ENCODE measurements at places on chromosomes 2 and 18.

- no peak for DNase-seq
Observed at GRCh38 chr2:32825291-32825712, 121.5 kb upstream of the LTBP1 start.

DNA sequence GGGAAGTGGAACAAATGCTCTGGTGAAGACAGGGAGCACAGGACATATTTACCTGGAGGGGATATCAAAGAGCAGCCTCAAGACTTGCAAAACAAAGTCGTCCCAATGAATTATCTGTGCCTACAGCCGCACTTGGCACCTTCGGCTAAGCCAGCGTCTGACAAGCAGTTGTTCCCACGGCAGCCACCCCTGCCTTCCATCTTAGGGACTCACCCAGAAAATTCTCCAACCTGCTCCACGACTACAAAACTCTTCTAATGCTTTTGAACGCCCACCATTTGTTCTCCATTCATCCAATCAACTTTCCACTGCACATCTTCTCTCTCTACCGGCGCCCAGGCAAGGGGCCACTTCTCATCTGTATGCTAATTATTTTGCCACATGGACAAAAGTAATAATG is 7.0 kb downstream of the MYT1L start:
- no peak for DNase-seq

GRCh38 chr2:77831898-77832297 is 309.7 kb upstream of the LRRTM4 start:
- DNase-seq: no peak

GRCh38 chr2:65527451-65528240 is 95.2 kb upstream of the SPRED2 start:
- DNase-seq: no peak

GRCh38 chr2:12081481-12082210 is 335.2 kb downstream of the LPIN1 start:
- no peak for DNase-seq

DNA sequence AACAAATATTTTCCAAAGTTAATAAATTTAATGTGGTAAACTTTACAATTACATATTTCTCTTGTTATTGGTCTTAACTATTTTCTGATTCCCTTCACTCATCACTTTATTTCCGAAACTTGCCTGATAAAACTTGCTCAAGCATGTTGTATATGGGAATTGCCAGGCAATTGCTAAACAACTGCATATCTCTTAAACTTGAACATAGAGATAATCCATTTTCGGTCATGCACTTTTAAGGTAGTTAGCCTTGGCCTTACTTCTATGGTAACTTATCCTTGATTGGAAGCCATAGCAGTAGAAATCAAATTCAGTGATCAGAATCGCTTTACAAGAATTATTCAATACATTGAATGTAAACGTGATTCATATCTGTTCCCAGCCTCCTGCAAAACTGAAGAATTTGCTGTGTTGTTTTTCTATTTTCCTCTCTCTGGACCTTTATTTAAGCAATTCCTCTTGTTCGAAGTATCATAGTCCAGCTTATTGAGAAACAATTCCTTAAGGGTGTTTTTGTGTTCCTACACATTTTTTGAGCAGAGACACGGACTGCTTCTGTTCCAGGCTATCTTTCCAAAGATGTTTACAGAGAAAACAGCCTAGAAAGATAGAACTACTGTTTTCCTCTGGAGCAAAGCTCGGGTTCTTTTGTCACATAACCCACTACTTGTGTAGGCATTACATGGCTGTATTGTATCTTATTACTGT is 674.3 kb downstream of the IRS1 start:
- DNase-seq: no peak

- DNase-seq: no peak
Observed at GRCh38 chr18:65748321-65748720, 2.5 kb upstream of the CDH7 start.

DNA sequence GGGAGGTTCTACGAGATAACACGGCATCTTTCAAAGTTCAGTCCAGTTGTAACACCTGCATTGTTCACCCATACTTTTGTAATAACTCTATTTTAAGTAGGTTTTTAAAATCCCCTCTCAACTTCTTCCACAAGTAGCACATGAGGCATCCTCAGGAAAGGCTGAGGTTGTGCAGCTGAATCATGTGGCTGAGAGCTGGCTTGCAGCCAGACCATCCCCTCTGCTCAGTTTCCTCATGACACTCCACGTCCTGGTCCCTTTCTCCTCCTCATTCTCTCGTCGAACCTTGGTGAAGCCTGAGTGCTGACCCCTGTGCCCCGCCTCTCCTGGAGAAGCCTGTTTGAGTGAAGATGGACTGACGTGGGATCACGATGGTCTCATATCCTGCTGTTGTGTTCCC is 42.5 kb downstream of the POU3F3 start:
- no peak for DNase-seq

- peak; percentile 29 for DNase-seq
Observed at GRCh38 chr2:234422981-234423431, 73.9 kb downstream of the ARL4C start.

GRCh38 chr18:39635966-39636365 is 2070.4 kb upstream of the CELF4 start:
- DNase-seq: no peak

- DNase-seq: no peak
Observed at GRCh38 chr2:240931319-240931949, 25.3 kb downstream of the CROCC2 start.

DNA sequence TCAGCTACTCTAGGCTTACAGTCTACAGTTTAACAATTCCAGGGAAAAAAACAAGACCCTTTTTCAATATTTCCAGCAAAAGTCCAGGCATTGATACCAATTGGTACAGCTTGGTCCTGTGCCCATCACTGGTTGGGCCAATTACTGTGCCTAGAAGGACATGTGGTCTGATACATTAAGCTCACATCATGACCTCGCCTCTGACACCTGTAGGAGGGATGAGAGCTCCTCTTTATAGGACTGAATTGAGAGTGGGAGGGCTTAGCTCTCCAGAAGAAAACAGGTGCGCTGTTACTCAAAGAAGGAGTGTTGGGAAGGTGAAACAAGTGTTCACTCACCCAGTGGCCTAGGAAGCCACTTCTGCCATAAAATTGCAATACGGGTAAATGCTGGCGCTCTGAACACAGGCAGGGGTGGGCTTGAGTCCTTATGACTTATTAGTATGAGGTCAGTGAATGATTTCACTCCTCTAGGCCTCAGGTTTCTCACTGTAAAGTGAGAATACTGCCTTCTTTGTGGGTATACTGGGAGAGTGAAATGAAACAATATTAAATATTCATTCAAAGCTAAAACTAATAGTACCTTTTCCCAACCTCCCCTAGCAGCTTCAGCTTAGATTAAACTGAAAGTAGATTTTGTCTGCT is 49.7 kb downstream of the RABL2A start:
- DNase-seq: no peak

DNA sequence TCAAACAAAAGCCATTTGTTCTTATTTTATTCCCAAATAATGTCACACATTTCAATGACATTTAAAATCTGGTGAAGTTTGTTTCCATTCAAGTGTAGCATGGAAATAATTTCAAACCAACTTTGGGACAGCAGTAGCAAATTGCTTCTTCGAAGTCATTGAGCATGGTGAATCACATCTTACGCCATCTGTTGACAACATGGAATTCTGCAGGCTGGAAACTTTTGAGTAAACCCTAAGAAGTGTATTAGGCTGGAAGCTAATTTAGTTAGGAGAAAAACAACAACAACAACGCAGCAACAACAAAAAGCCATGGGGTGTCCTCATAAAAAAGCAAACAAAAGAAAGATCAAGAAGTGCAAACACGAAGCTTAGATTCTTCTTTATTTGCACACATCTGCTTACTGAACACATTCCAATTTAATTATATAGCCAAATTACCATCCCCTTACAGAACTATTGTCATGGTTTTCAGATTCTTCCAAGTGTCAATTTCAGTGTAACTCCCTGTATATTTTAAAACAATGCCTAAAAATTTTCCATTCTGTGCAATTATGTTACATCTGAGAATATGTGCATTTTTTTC is 659.0 kb upstream of the CDH7 start:
- no peak for DNase-seq

DNA sequence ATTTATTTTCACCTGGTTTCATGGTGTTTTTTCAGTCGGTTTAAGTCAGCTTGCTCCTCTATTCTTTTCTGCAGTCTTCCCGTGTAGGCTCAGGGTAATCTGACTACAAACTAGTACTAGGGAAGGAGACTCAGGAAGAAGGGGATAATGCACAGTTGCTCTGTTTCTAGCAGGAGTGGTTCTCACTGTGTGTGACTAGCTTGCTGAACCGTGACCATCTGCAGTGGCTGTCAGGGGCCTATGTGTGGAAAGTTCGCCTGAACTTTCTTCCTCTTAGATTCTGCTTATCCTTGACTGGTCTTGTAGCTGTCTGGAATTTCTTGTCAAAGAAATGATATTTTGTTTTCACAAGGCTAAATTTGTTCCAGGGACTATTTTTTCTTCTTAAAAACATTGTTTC is 46.3 kb upstream of the AQP4 start:
- no peak for DNase-seq

DNA sequence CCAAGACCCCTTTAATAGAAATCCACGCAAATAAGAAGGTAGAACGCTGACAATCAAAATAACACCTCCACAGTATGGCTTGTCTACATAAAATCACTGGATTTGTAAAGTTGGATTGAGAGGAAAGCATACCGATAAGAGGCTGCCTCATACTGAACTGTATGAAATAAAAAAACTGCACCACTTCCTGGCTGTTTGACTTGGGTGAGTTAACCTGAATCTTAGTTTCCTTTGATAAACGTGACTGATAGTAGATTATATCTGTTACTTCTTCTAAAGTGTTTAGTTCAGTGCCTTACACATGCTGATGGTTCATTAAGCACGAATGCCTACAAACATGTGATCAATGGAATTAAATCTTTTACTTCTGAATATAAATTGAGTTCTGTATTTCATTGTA is 140.4 kb upstream of the RNF152 start:
- DNase-seq: no peak

DNA sequence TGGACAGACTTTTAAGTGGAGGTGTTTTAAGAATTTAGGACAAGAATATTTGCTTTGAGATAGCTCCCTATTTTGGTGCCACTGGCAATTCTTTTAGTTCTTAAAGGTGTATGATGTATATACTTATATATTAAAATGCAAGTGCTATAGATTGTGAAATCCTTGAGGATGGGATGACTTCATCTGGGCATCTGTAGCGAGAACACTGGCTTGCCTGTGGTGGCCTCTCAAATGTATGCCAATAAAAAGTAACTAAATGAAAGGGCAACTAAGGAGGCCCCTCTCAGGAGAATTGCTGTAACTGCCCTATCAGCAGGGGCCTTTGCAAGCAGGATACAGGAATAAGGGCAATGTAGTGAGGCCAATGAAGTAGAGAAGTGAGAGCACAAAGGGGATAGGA is 2.6 kb upstream of the THUMPD2 start:
- DNase-seq: no peak

- DNase-seq: no peak
Observed at GRCh38 chr2:159516241-159516758, 100.0 kb downstream of the BAZ2B start.

- no peak for DNase-seq
Observed at GRCh38 chr18:79606621-79607331, 72.8 kb upstream of the CTDP1 start.

- DNase-seq: no peak
Observed at GRCh38 chr18:41642756-41643155, 312.3 kb upstream of the PIK3C3 start.

DNA sequence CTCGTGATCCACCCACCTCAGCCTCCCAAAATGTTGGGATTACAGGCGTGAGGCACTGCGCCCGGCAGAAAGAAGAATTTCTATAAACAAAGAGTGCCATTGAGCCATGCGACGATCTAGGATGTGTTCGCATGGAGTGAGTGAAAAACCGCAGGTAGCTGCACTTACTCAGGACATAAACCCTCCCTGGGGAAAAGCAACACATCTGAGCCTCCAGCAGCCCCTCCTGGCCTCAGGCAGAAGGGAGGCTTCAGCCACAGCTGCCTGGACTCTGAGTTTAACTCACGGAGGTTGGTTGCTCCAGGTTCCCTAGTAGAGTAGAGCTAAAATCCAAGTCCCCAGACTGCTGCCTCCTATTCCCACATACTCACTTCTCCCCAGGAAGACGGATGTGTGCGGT is 11.3 kb upstream of the STK25 start:
- no peak for DNase-seq

DNA sequence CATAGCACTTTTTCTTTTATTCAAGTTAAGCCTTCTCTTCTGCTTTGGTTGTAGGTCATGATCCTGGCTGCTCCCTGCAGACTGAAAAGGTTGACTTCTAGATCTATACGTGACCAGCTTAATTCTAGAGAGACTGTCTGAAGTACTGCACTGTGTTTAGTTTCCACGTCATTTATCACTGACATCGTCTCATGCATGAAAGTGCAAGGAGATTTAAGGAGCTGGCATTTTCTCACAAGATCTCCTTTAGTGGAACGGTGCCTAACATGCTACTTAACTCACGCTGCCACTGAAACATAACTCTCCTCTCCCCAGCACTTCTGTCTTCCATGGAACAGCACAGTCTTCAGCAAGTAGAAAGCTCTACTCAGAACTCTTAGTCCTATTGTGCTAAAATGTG is 583.0 kb upstream of the KLHL29 start:
- no peak for DNase-seq

- no peak for DNase-seq
Observed at GRCh38 chr2:208711598-208711997, 305.0 kb downstream of the PTH2R start.

DNA sequence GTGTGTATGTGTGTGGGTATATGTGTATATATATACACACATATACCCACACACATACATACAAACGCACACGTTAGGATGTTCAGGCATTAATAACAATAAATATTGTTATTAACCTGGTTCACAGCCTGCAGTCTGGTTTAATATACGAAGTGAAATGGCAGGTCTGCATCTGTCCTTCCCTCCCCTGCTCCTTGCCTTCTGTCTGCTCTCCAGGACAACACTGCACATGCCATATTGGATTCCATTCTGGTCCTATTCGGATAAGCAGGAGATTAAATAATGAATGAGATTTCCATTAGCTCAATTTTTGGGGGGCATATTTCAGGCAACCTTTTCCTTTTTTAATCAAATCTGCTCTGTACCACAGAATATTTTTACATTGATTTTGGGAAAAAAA is 158.0 kb downstream of the CELF4 start:
- no peak for DNase-seq

DNA sequence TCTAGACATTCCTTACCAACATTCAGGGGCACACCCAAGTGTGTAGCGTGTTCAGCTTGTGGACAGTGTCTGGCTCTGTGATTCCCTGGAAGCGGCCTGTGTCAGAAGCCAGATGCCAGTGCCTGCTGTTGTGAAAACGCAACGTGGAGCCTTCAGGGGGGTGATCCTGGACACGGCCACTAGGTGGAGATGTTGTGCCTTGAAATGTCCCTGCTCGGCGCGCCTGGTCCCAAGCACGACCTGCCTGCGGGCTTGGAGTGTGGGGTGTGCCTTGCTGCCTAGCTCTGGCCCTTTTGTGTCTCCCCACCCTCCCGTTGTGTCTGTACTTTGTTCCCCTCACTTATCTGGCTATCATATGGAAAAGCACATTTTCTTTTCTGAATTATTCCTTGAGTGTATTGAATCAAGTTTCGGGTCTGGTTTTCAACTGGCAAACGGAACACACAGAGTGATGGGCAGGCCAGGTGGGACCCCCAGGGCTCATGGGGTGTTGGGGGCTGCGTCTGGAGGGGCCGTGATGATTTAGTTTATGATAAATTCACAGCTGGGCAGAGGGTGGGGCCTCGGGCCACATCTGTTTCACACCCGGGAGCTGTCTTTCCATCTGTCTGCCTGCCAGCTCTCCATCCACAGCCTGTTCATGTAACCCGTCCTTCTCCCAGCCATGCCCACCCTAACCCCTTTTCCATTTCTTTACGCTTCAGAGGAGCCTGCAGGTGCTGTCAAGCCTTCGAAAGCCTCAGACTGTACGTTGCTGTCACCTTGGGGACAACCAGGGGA is 95.5 kb downstream of the DYSF start:
- DNase-seq: peak; percentile 51

- no peak for DNase-seq
Observed at GRCh38 chr2:72974436-72974754, 57.1 kb downstream of the EMX1 start.
